GM03348 (cell line): ENCODE measurements at places on chromosomes 5 and 9.

- DNase-seq, result no peak
Observed at GRCh38 chr5:131509801-131510200, 125.2 kb downstream of the RAPGEF6 start.

- DNase-seq, result no peak
Observed at GRCh38 chr9:114947058-114947457, 16.7 kb upstream of the TNFSF8 start.

DNA sequence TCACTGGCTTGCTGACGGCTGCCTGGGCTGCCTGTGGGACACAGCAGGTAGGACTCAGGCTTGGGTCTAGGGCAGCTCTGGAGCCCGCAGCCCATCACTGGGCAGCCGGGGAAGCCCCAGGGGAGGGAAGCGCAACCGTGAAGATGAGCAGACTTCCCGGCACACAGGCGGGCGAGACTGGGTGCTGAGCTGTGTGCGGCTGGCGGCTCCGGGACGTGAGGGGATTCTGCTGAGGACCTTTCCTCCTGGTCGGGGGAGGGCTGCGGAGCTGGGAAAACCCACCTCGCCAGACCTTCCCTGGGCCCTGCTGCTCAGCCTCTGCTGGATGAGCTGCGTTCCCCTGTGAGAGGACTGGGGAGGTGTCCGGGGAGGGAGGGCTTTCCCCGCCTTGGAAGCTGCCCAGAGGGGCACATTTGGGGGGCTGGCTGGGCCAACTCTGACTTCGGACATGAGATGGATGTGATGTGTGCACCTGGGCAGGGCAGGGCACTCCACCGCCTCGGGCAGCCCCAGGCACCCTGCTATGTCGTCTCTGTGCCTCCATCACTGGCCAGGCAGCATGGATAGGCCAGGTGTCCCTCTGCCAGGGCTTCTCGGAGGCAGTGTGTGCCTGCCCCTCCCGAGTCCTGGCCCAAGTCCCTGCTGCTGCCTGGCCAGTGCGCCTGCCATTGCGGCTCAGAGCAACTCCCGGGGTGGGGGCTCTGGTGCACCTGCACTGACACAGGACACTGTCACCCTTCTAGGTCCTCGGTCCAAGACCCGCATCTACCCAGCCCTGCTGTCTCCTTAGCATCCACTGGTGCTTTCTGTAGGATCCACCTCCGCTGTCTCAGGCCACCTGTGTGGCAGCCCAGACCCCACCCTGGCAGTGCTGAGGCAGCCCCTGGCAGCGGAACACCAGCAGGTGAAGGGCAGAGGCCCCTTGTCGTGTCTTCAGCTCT lies 66.4 kb downstream of the COL5A1 start:
- no peak for DNase-seq

GRCh38 chr5:143116814-143117213 lies 286.7 kb downstream of the NR3C1 start:
- no peak for DNase-seq

DNA sequence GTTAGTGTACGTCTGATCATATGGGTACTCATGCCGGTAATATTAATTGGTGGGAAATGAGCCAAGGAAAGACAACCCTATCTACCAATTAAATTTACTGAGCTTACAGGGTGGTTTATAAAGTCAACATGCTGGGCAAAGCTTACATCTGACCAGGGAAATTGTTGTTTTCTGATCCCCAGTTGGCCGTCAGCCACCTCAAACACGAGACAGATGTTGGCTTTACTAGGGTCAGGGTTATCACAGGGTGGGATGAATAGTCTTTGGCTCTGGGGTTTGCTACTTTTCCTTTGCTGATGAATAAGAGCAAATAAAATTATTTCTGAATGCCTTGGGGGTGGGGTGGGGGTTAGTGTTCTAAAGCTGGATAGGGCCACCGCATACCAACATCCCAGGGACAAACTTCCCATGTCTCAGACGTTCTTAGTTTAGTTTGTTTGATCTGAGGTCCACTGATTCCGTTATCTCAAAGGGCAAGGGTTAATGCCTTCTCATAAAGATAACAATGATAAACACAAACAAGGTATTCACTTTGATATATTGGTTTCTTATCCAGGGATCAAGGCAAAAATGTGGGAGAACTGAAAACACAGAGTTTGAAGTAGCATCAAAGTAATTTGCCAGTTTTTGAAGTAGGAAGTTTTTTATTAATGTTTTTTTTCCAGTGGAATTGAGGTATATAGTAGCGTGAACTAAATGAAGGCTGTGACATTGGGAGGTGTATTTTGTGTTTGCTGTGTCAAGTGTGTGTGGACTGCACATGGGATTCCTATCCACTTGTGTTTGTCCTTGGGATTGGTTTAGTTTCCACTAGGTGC lies 109.1 kb upstream of the RPS23 start:
- DNase-seq, result no peak

GRCh38 chr9:23665051-23665450 lies 161.0 kb downstream of the ELAVL2 start:
- no peak for DNase-seq

- DNase-seq, result peak; percentile 74
Observed at GRCh38 chr9:86494644-86495111, 140.5 kb upstream of the TUT7 start.

DNA sequence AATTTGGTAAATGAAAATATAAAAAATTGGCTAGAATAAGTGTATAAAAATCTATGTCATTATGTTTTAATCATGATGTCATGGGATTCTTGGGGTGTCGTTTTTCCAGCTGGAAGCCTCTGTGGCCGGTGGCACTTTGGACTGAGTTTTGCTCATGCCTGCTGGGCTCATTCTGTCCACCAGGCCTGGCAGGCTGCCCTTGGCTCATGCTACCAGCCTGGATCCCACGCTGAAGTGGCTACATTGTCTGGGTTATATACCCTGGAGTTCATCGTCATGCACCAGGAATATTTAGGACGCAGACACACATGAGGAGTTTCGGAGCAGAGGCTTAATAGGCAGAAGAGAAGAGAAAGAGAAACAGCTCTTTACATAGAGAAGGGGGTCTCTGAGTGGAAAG lies 1913.7 kb upstream of the WWC1 start:
- DNase-seq, result no peak

DNA sequence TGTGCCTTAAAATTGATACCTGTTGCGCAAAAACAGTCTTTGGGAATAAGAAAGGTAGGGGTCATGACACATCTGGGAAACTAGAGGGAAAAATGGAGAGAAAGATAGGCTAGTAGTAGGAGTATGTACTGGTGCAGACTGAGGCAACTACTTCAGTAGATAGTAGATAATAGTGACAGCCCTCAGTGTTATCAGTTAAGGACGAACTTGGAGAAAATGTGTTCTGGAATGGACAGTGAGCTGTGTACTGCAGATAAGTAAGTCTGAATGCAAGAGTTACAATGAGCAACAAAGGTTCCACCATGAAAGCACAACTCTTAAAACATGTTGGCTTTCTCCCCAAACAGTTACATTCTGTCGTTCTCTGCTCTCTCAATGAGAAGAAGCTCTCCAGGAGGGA lies 6.5 kb upstream of the INSL6 start:
- no peak for DNase-seq

GRCh38 chr9:89597711-89598362 lies 7.0 kb upstream of the GADD45G start:
- DNase-seq, result peak; percentile 77

GRCh38 chr5:149735066-149735465 lies 5.0 kb downstream of the PPARGC1B start:
- DNase-seq, result no peak

DNA sequence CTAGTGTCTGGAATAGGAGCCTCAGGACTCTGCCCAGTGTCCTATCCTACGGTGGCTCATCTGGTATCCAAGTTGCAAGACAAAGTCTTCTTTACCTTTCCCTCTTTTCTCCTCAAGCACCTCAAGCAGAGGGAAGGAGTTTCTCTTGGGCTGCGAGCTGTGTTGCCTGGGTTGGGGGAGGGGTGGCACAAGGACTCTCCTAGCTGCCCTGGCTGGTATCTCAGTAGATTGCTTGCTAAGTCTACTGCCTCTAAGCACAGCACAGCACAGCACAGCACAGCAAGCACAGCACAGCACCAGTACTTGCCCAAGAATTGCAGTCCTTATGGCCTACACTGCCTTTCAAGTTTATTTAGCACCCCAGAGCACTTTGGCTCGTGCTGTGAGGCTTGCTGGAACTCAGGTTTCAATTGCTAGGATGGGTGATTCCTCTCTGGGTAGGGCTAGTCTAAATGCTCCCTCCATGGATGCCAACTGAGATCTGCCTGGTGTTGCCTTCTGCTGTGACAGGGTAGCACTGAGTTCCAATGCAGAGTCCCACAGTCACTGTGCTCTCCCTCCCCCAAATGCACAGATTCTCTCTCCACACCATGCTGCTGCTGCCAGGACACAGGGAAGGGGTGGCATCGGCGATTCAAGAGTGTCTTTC lies 213.1 kb upstream of the POU5F2 start:
- no peak for DNase-seq

DNA sequence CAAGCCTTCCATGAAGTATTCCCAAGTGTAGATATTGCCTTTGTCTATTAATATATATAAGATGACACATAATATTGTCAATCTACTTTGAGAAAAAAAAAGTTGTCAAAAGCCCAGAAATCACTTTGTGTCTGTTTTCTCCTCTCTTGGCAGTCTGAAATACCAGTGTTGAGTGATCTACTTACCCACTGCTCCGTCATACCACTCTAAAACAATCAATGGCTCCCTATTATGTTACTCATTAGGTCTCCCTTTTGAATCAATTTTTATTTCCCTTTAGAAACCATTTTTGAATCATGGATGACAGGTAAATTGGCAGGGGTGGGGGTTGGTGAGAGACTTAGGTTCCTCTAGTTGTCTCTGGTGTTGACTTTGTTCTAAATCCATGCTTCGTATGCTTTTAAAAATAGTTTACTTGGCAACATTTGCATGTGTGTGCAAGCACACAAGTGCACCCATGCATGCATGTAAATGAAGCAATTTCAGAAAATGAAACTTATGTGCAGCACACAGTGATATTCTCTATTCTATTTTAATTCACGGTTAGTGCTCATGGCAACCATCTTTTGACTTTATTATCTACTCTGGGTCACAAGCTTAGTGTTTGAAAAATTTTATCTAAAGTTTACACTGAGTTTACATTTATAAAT lies 378.9 kb downstream of the RAB3C start:
- DNase-seq, result no peak

- DNase-seq, result no peak
Observed at GRCh38 chr5:82586661-82587310, 308.6 kb upstream of the RPS23 start.

GRCh38 chr9:6433410-6433809 lies 20.4 kb downstream of the UHRF2 start:
- DNase-seq, result no peak

- DNase-seq, result no peak
Observed at GRCh38 chr9:1927546-1927945, 87.6 kb upstream of the SMARCA2 start.

GRCh38 chr9:99253772-99254431 lies 31.8 kb downstream of the SEC61B start:
- DNase-seq, result no peak

DNA sequence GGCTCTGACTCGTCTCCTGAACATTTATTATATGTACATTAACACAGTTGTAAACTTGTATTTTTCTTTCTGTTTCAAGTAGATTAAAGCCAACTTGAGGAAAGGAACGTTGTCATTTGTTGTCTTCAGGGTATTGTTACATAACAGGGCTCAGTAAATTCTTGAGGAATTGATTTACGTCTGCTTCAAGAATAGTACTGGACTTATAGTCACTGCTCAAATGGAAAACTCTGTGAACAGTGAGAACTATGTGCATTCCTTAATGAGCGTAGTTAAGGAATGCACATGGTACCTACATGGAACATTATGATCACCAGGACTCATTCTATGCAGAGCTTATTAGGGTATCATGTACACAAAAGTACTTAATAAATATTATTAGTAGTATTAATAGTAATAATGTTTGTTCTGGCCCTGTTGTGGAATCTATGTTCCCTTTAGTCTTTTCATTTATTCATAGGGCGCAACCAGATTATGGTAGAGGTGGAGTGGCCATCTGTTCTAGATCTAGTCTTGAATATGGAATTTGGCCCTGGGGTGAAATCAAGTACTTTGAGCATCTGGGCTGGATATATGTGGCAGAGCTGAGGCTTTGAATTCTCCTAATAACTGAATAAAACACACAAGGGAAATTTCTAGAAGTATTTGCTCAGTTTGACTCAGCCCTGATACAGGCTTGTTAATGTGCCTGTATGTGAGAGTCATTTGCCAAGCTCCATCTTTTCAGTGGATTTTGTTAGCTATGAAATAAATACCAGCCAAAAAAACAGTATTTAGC lies 108.6 kb upstream of the SH3GL2 start:
- no peak for DNase-seq

DNA sequence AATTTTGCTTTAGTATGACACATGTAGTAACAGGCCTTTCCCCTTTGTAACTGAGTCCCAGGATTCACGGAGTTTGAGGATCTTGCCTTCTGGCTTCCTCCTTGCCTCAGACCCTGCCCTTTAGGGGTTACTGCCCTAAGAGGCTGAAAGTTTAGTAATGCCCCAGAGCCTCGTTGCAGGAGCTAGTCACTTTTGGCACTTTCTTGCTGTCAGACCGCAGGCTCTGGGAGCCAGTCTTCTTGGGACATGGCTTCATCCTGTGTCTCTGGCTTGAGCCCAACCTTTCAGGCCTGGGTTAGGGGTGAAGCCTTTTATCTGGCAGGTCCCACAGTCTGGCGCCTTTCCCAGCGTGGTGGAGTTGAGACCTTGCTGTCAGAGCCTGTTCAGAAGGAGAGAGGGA lies 185.6 kb upstream of the DMRT1 start:
- no peak for DNase-seq

GRCh38 chr9:97819735-97820134 lies 33.3 kb upstream of the FOXE1 start:
- DNase-seq, result no peak

- no peak for DNase-seq
Observed at GRCh38 chr5:141515946-141516671, 27.2 kb downstream of the PCDHGC5 start.

- no peak for DNase-seq
Observed at GRCh38 chr5:157758706-157759105, 15.2 kb downstream of the LSM11 start.

DNA sequence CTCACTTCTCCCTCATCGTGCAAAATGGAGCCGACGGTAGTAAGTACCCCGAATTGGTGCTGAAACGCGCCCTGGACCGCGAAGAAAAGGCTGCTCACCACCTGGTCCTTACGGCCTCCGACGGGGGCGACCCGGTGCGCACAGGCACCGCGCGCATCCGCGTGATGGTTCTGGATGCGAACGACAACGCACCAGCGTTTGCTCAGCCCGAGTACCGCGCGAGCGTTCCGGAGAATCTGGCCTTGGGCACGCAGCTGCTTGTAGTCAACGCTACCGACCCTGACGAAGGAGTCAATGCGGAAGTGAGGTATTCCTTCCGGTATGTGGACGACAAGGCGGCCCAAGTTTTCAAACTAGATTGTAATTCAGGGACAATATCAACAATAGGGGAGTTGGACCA lies 979 bp downstream of the PCDHGA12 start:
- DNase-seq, result no peak

- no peak for DNase-seq
Observed at GRCh38 chr9:126919193-126919592, 4.6 kb downstream of the RALGPS1 start.

GRCh38 chr9:22650145-22650544 lies 203.5 kb downstream of the DMRTA1 start:
- DNase-seq, result no peak

GRCh38 chr5:179819296-179820126 lies 1.2 kb upstream of the SQSTM1 start:
- DNase-seq, result peak; percentile 74
